Germinal center (tissue), 1 donor: ENCODE measurements at places on chromosomes 5 and 9.

- DNase-seq: no peak
Observed at GRCh38 chr5:58544926-58545325, 37.9 kb upstream of the RAB3C start.

- DNase-seq: no peak
Observed at GRCh38 chr5:157819502-157820115, 39.3 kb downstream of the CLINT1 start.

DNA sequence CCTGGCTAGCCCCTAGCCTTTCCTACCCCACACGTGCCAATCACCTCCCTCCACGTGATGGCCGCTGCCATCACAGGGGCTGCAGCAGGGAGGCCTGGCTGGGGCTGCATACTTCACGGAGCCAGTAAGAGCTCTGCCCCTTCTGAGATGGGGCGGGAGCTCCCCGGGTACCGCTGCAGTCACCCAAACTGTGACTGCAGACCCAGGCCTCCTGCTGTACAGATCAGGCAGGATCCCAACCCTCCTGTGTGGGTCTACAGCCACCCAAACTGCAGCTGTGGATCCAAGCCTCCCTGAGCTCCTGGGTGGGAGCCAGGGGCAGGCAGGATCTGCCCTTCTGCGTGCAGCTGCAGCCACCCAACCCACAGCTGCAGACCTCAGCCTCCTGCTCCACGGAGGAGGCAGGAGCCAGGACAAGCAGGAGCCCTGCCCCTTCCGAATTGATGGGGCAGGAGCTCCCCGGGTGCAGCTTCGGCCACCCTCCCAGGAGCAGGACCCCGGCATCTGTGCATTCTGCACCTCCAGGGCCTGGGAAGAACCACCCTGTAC, 3.2 kb upstream of the BTNL9 start:
- DNase-seq: no peak

GRCh38 chr5:137792303-137792702, 38.1 kb upstream of the HNRNPA0 start:
- DNase-seq: no peak

- no peak for DNase-seq
Observed at GRCh38 chr5:147487031-147487750, 22.7 kb downstream of the DPYSL3 start.

DNA sequence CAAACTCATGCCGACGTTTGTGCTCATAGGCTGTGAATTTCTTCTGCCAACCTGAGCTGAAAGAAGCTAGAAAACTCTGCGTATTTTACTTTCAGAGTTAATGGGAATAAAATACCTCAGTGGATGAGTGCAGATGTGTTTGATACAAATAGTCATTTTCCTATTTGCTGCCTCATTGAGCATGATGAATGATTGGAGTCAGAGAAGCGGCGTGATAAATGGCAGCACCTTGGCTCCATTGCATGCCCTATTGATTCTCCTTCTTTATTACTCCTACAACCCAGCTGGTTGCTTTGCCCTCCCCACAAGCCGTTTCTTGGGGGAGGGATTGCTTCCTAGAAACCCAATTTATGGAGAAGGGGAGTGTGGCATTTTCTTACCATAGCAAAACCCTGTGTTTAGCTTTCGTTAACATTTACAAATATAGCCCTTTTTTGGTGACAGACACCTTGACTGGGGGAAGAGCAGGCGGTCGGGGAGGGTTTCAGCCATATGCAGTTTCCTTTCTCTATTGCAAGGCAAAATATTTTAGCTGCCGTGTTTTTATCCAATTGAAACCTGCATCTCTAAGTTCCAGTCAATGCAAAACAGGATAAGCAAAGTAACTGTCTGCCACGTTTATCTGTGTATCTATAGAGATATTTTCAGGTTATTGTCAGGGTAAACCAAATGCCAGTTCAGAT, 93.1 kb upstream of the TBCA start:
- no peak for DNase-seq

DNA sequence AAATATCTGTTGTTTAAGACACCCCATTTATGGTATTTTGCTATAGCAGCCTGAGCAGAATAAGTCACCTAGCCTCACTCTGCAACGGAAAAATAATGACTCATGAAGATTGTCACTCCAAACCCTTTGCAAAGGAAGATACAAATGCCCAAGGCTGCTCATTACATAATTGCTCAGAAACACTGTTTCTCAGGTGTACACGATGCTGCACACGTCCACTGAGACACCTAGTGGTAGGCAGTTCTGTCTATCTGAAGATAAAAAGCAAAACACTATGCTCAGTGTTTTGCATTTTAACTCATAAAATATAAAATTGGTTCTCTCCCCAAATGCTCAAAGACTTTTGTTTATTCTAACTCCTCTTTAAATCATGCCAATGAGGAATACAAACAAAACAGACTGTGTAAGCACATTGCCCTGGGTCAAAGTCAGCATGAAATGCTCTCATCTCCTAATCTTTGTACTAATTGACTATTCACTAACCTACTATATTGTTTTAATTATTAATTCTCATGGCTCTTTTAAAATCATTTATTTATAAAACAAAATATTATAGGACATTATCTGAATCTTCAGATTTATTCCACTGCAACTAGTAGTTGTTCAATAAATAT, 7.7 kb upstream of the TSLP start:
- no peak for DNase-seq

- DNase-seq: no peak
Observed at GRCh38 chr5:5658226-5658625, 235.7 kb downstream of the ICE1 start.

DNA sequence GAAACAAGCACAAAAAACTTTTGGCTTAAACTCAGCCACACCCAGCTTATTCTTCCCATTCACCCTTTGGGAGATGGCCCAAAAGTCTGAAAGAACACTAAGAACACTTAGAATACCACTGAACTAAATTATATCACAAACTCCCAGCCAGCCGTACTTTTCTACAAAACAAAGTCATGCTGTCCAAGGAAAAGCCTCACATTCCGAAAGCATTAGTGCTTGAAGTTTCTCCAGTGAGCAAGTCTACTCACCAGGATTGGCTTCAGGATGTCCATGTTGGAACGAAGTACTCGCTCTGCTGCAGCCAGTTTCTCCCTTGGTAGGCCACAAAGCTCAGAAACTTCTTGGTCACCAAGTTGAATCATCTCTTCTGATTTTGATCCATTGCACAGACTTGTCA, 69.7 kb downstream of the ABCA1 start:
- DNase-seq: no peak

DNA sequence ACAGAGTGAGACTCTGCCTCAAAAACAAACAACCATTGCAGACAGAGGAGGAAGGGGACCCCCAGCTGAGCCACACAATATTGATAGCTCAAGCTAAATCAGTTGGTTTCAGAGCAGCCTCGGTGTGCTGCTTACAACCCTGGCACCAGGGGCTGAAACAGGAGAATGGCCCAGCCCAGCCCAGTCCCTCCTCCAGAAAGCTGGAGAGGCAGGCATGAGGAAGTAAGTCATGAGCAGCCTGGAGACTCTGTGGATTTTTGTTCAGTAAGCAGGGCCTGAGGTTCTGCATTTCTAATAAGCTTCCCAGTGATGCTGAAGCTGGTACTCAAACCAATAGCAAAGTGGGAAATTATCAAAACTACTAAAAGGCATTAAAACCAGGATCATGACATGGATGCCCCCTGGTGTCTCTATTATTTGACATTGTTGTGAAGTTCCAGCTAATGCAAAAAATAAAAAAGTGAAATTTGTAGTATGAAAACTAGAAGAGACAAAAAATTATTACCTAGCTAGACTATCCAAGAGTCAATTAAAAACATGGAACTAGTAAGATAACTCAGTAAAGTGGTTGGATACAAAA, 14.2 kb downstream of the PRRT1B start:
- no peak for DNase-seq
